Activated T-cell treated with anti-CD3 and anti-CD28 coated beads for 1 hour (primary cell): ENCODE measurements at places on chromosomes 16 and 17.

GRCh38 chr17:62093188-62094155 lies 28.4 kb upstream of the MED13 start:
- no peak for DNase-seq

- DNase-seq: no peak
Observed at GRCh38 chr17:13306310-13306962, 288.6 kb upstream of the ELAC2 start.

DNA sequence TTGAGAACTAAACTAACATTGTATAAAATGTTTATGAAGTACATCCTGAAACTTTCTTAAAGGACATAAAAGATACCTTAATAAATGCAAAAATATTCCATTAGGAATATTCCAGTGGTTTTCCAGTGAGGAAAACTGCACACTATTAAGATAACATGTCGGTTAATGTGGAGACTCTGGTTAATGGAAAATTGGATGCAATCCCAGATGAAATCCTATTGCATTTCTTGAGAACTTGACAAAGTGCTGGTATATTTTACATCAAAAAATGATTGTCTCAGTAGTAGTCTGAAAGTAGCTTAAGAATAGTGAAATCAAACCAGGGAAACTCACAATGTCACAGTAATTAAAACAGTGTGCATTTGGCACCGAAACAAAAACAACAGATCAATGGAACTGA lies 202.5 kb upstream of the MON1B start:
- no peak for DNase-seq

GRCh38 chr17:39813631-39814030 lies 50.5 kb downstream of the IKZF3 start:
- peak; percentile 24 for DNase-seq

DNA sequence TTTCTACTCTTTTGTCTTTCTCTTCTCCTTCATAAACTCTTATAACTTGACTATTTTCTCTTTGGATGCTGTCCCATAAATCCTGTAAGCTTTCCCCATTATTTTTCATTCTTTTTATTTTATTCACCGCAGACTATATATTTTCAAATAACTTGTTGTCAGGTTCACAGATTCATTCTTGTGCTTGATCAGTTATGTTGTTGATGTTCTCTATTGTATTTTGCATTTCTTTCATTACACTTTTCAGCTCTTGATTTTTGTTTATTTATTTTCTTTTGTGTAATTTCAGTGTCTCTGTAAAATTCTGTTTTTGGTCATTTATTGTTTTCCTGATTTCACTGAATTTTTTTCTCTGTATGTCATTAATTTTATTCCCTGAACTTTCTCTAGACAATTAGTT lies 49.2 kb downstream of the EFCAB13 start:
- DNase-seq: no peak
